Iris pigment epithelial cell (primary cell): ENCODE measurements at places on chromosomes 3 and 15.
A peak's percentile ranks its signal among the peaks of the same experiment; 100 is the strongest.

- no peak for DNase-seq
Observed at GRCh38 chr3:188839187-188839695, 332.5 kb upstream of the TPRG1 start.

DNA sequence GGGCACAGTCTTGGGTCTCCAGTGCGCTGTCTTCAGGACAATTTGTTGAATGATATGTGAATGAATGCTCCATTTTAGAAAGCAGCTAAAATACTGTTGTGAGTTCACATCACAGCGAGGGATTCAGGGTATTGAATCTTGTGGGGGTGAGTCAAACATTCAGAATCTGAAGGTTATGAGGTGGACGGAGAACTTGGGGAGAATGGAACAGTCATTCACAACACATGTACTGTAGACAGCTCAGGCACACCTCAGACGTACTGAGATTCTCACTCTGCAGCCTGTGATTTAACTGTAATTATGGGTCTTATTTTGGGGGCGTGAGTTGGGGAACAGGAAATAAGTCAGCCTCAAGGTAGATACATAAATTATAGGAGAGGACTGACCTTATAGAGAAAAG is 13.9 kb downstream of the CRYBG3 start:
- peak; percentile 89 for DNase-seq

- no peak for DNase-seq
Observed at GRCh38 chr3:71752831-71753700, 589 bp upstream of the GPR27 start.

DNA sequence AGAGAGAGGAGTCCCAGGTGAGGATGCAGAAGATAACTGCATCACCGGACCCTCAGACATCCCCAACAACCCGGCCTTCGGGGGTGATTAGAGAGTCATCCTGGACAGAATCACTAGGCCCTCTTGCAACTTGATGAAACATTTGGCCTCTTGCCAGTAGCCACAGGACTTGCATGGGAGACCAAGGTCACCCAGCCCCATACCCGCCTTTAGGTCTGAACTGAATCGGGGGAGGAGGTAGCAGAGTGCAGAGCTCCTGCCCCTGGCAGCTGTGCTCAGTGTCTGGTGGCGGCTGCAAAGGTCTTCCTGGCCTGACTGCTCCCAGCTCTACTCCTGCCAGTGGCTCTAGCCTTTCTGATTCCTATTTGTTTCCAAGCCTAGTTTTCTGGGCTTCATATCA is 12.4 kb downstream of the PIF1 start:
- peak; percentile 54 for DNase-seq

DNA sequence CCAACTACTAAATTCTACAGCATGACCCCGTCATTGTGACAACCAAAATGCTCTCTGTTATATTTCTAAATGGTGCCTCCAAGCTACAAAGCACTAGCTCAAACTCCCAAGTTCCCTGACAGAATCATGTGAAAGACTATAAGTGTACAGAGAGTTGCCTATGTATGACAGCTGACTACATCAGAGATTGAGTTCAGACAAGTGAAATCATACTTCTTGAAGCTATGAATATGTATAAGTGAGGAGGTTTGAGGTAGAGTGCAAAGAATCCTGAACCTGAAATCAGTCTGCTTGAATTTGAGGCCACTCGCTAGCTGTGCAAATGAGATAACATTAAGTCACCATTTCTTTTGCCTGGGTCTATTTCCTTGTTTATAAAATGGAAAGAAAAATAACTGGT is 63.9 kb upstream of the TP63 start:
- DNase-seq = no peak

GRCh38 chr15:52709187-52709981 is 30.2 kb upstream of the ATOSA start:
- no peak for DNase-seq
